Sigmoid colon (tissue), 7 donors: ENCODE measurements at places on chromosomes 16 and 17. TPM values are rescaled to one million over a fixed set of nuclear protein-coding genes. Genes with fewer than 3 reads are reported as not detected.
A peak's percentile ranks its signal among the peaks of the same experiment; 100 is the strongest.

GRCh38 chr17:63419949-63420867 lies 25.9 kb downstream of the CYB561 start:
- no peaks in the 10 kb centered on the region for H3K4me1 ChIP-seq
- no peak overlapping the region for H3K27ac ChIP-seq
- no peak overlapping the region for H3K4me3 ChIP-seq
- no peak for DNase-seq
- H3K27me3 ChIP-seq, result no peaks in the 10 kb centered on the region

GRCh38 chr17:75610103-75610984 lies 22.7 kb downstream of the MYO15B start:
- H3K4me1 ChIP-seq, result no peaks in the 10 kb centered on the region
- no peak for DNase-seq
- H3K27ac ChIP-seq, result no peak overlapping the region
- H3K36me3 ChIP-seq, result peaks cover 54% of the 10 kb centered on the region

- H3K27me3 ChIP-seq, result no peaks in the 10 kb centered on the region
- DNase-seq, result no peak
- H3K4me3 ChIP-seq, result no peak overlapping the region
- H3K36me3 ChIP-seq, result no peaks in the 10 kb centered on the region
- H3K4me1 ChIP-seq, result no peaks in the 10 kb centered on the region
These were observed 26.1 kb upstream of the XPO6 start for GRCh38 chr16:28237754-28238357.

DNA sequence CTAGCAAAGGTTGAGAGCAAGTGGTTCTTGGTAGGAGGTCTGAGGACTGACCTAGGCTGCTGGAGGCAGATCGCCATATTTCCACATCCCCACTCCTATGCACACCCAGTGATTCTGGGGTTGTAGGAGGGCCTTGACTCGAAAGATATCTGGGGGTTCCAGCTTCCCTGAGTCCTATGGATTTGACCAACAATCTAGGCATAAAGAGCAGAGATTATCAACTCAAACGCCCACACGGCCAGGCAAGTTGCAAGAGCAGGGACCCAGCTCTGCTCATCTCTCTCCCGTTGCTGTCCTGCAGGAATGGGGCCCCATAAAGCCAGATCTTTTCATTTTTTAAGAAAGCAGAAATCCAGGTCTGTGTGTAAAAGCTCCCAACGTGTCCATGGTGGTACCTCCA lies 94.6 kb downstream of the SOCS1 start:
- no peaks in the 10 kb centered on the region for H3K4me1 ChIP-seq
- no peak overlapping the region for H3K4me3 ChIP-seq
- peaks cover 1% of the 10 kb centered on the region for H3K36me3 ChIP-seq
- no peaks in the 10 kb centered on the region for H3K27me3 ChIP-seq

- H3K27ac ChIP-seq, result peak overlapping the region; percentile 86
- peaks cover 69% of the 10 kb centered on the region for H3K36me3 ChIP-seq
- no peaks in the 10 kb centered on the region for H3K27me3 ChIP-seq
- DNase-seq, result no peak
These were observed 8.2 kb downstream of the MTSS2 start for GRCh38 chr16:70677499-70678120.

DNA sequence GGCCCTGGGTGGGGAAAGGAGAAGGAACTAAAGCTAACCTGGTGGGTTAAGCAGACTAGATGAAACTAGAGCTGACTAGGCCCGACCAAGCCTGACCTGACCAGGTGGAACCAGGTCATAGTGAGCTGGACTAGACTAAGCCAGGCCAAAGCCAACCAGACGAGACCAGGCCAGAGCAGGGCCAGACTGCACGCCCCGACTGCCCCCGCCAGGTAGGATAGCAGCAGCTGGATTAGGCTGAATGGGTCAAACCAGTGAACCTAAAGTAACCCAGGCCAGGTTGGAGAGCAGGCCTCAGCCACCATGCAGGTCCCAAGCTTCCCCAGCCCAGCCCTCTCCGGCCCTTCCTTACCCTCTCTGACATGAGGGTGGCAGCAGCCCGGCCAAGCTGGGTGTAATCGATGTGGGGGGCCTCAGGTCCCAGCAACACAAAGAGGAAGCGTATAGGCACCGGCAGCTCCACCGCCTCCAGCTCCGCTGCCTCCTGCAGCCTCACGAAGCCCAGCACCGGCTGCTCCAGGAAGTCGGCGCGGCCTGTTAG lies 9.1 kb downstream of the SLC4A1 start:
- peaks cover 3% of the 10 kb centered on the region for H3K27me3 ChIP-seq
- no peaks in the 10 kb centered on the region for H3K4me1 ChIP-seq
- no peak for DNase-seq

GRCh38 chr17:81854974-81855774 lies 5.2 kb downstream of the P4HB start:
- no peak overlapping the region for H3K4me3 ChIP-seq
- H3K4me1 ChIP-seq, result peaks cover 17% of the 10 kb centered on the region
- no peak overlapping the region for H3K27ac ChIP-seq

DNA sequence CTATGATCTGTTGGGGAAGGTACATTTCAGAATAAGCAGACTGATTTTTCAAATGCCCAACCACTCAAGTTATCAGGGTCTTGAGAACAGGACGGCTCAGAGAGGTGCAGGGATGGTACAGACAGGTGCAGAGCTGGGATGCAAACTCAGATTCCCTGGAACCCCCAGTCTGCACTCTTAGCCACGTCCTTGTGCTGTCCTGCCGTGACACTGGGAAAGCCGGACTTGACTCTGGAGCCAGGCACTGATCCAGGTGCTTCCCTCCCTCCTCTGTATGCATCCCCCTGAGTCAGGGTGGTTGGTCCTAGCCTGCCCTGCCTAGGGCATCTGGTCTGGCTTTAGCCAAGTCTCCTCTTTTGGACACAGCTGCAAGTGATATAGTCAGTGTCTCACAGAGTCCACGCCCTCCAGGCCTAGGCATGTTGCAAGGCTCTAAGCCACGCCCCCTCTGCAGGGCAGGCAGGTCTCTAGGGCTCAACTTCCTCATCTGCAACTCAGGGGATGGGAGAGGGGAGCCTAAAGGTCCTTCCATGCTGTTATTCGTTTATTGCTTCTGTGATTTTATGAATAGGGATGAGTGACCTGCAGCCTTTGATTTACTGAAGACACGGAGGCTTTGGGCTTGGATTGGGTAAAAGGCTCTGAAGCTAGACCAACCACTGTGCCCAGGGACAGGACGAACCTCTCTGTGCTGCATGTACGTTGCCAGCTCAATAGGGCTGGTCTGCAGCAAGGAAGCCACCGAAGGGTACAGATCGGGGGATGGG lies 97.3 kb downstream of the SDK2 start:
- no peak overlapping the region for H3K27ac ChIP-seq
- H3K4me1 ChIP-seq, result no peaks in the 10 kb centered on the region
- no peak overlapping the region for H3K4me3 ChIP-seq
- H3K27me3 ChIP-seq, result no peaks in the 10 kb centered on the region
- H3K36me3 ChIP-seq, result no peaks in the 10 kb centered on the region

GRCh38 chr16:3046641-3047386 lies 453 bp downstream of the MMP25 start:
- H3K4me3 ChIP-seq, result no peak overlapping the region
- peaks cover 22% of the 10 kb centered on the region for H3K4me1 ChIP-seq
- H3K27ac ChIP-seq, result no peak overlapping the region
- H3K36me3 ChIP-seq, result no peaks in the 10 kb centered on the region

Gene CACNG1
- polyA plus RNA-seq, result not detected

Gene HEATR9
- not detected for polyA plus RNA-seq

Gene TTLL6
- polyA plus RNA-seq, result 3.5 TPM

Gene HOXB8
- polyA plus RNA-seq, result 3.4 TPM
